Activated B cell treated with CpG ODN at 0.5 μM for 24 hours (primary cell): ENCODE measurements at places on chromosomes 3 and 15. TPM values are rescaled to one million over a fixed set of nuclear protein-coding genes. Genes with fewer than 3 reads are reported as not detected.

RTP3 gene
- not detected in 2 replicates for total RNA-seq

LRTM1 gene
- total RNA-seq: not detected in 2 replicates

IQCF5 gene
- not detected in 2 replicates for total RNA-seq

MELTF gene
- 50.0 and 61.5 TPM in 2 replicates for total RNA-seq

PLSCR2 gene
- total RNA-seq: not detected in 2 replicates

CCR4 gene
- 0.17 and 0.31 TPM in 2 replicates for total RNA-seq

ALDH1A2 gene
- total RNA-seq: not detected in 2 replicates

WDR76 gene
- 12.0 and 15.1 TPM in 2 replicates for total RNA-seq

ZNF620 gene
- total RNA-seq: 3.6 and 4.0 TPM in 2 replicates

SPATA12 gene
- not detected in 2 replicates for total RNA-seq

MYNN gene
- total RNA-seq: 23.9 and 24.8 TPM in 2 replicates

CYP1A1 gene
- total RNA-seq: 0.49 and 1.3 TPM in 2 replicates

REC114 gene
- not detected in 2 replicates for total RNA-seq

FOXB1 gene
- not detected in 2 replicates for total RNA-seq

ACAD11 gene
- total RNA-seq: 16.4 and 24.0 TPM in 2 replicates

CA12 gene
- not detected in 2 replicates for total RNA-seq

CKMT1A gene
- not detected in 2 replicates for total RNA-seq

CEMIP gene
- 0.51 TPM in 1 of 2 replicates, not detected in the other for total RNA-seq

PLA2G4E gene
- not detected in 2 replicates for total RNA-seq

UCN2 gene
- total RNA-seq: not detected in 2 replicates
